ENCODE measurements at places on chromosomes 12 and 14.

GRCh38 chr12:93081810-93082165 is 152.7 kb upstream of the EEA1 start:
- DNase-seq = no peak

DNA sequence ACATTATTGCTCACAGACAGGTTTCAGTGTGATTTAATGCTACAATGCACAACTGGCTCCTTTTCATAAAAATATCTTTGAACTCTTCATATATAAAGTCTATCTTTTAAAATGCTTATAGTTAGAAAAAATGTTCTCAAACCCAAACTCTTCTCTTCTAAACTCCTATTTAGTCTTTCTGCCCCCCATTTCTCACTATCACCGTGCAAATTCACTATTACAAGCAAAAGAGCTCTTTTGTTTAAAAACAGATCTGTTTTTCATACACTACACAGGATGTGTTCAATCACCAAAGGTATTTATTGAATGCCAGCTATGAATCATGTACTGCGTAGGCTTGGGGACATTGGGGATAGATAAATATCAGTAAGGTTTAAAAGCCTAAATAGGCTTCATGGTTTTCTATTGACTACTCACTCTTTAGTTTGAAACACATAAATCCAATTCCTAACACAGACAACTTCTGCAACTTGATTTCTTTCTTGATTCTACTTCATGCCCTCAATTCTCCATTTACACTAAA is 692.3 kb downstream of the C12orf50 start:
- DNase-seq = no peak

GRCh38 chr12:122063694-122064024 is 14.9 kb upstream of the MLXIP start:
- DNase-seq = no peak

DNA sequence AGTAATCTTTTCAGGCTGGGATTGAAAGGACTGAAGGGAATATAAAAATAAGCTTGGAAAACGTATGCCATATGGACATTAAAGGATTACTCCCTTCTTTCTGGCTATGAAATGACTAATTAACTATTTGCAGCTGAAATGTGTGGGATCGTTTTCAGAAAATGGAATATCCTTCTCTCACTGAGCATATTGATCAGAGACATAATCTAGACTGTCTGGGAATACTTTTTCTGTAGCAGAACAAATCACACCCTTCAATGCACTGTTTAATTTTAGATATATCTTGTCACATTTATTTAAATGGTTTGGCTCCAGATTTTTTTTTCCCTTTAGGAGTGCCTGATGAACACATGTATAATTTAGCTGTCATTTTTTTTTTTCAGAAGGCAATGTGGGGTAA is 10.8 kb upstream of the ACTR10 start:
- no peak for DNase-seq

GRCh38 chr12:107564946-107565345 is 120.7 kb upstream of the PWP1 start:
- DNase-seq = no peak

GRCh38 chr14:105682956-105683570 is 156.7 kb downstream of the TMEM121 start:
- no peak for DNase-seq

DNA sequence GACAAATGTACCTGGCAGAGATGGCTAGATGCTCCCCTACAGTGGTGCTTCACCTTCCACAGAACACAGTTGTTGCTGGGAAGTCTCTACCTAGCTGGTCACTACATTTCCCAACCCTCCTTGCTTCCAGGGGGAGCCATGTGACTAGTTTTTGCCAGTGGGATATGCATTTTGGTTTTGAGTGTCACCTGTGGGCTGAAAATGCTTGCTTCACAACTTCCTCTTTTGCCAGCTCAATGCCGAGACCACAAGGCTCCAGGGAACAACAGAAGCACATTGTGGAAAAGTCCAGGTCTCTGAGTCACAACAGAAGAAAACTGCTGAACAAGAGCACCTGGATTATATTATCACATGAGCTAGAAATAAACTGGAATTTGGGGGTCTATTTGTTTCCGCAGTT is 48.5 kb upstream of the ARHGAP5 start:
- no peak for DNase-seq

- no peak for DNase-seq
These were observed 5.1 kb downstream of the ARHGDIB start for GRCh38 chr12:14956024-14956891.

DNA sequence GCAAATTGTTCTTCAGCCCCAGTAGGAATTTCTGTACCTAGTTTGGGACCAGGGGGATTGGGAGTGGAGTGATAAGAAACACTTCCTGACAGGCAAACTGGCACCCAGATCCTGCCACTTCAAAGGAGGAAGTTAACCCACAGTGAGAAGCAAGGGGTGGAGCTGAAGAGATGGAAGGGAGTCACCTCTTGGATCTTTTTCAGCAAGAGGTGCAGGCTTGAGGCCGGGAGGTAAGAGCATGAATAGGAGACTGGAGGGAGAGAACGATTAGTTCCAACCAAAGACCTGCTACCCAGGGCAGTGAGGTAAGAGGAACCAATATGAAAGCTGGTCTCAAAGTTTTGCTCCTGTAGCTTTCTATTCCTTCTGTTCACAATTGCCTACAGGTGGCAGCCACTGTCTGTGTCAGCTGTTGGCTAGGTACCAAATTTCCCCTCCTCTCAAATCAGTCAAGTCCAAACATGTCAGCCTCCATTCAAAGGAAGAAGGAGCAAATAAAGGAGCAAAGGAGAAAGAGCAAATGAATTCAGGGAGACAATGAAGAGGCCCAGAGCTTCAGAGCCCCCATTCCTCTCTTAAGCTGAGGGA is 14.9 kb upstream of the TAC3 start:
- DNase-seq = no peak

DNA sequence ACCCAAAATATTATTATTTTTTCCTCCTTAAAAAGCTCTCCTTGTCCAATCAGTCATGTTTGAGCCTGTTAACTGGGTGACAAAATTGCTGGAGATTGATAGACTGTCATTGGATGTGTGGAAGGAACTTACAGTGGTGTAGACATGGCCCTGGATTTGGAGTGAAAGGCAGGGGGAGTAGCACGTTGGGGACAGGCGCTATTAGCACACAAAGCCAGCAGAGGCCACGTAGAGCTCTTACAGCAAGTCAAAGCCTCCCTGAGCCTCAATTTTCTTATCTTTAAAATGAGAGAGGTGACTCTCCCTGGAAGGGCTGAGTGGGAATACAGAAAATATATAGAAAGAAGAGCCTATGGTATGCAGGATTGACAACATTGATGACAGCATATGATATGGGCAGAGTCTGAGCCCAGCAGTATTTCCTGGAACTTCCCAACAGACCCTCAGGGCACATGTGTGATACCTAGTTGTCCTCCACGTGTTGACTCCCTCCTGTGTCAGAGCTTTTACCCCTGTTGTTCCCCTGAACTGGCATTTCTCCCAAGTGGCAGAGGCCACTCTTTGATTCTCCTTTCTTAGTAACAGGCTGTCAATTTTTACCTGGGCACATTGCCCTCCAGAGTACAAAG is 504.9 kb downstream of the VRK1 start:
- DNase-seq = no peak

- DNase-seq = no peak
These were observed 51.2 kb upstream of the KCNH3 start for GRCh38 chr12:49487605-49488004.

DNA sequence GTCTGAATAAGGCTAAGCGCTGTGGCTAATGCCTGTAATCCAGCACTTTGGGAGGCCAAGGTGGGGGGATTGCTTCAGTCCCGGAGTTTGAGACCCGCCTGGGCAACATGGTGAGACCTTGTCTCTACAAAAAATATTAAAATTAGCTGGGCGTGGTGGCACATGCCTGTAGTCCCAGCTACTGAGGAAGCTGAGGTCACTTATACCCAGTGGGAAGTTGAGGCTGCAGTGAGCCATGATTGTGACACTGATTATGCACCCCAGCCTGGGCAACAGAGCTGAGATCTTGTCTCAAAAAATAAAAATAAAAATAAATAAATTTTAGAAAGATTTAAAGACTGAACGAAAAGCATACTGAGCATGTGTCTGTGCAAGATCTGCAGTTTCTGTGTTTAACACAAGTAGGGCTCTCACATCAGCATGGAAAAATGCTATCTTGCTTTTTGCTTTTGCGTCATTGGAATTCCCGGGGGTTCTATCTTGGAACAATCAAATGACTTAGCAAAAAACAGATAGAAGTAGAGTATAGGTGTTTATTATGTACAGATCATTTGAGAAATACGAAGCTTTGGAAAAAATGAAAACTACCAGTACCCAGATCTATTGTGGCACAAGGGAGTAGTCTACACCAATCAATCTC is 161.9 kb downstream of the CAPZA3 start:
- no peak for DNase-seq

DNA sequence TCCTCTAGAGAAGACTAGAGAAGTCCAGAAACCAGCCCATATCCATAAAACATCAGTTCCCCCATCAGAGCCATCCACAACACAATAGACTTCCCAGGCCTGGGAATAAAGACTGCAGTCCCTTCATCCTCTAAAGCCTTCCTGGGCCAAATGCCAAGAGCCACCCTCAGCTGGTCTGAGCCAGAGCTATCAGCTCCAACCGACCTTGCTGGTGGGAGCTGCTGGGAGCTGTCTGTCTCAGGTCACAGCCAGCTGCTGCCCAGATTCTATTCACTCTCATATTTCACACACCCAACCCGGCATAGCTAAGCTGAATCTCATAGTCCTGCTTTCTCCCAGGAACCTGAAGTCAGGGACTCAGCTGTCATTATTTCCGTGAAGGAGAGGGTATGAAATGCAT is 10.9 kb upstream of the TFCP2 start:
- no peak for DNase-seq

DNA sequence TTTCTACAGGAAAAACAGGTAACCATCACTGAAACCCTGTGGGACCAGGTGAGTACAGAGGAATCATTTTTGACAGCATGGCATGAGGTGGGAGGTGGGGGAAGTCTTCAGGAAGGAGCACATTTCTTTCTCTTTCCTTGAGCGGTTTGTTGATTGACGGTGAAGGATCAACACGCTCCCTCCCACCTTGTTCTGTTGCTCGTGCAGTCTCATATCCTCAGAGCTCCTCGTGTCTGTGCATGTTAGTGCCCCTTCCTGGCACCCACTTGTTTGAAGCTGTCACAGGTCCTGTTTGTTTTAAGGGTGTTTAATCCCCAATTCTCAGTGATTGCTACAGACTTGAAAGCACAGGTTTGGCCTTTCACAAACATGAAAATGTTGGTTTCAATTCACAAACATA is 4.4 kb downstream of the C12orf54 start:
- no peak for DNase-seq

DNA sequence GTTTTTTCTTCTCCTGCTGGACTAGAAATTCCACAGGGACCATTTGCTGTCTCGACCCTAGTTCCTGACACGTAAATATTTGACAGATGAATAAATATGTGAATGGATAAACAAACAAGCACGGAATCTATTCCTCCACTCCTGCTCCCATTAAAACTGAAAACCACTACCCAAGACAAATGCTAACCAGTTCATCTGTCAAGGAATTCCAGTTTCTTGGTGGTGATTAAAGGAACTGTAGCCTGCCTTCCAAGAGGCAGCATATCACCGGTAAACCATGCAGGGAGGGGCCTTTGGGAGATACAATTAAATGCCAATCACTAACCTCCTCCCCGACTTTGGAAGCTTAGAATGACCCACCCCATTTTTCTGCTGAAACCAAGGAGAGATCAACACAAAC is 95.4 kb downstream of the TTC7B start:
- DNase-seq = no peak

DNA sequence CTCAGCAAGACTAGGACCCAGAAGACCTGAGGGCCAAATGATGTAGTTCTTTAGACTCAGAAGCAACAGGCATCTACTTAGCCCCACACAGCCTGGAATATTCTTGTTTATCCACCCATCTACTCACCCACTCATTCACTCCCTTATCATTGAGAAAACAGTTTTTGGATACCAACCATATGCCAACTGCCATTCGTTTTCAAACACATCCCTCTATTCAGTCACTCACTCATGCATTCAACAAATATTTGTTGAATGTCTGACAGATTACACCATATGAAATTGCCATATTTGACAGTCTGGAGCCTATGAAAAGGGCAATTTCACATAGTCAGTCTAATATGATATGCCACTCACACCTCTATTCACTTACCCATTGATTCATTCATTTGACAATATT is 103.2 kb downstream of the NT5DC3 start:
- DNase-seq = no peak

DNA sequence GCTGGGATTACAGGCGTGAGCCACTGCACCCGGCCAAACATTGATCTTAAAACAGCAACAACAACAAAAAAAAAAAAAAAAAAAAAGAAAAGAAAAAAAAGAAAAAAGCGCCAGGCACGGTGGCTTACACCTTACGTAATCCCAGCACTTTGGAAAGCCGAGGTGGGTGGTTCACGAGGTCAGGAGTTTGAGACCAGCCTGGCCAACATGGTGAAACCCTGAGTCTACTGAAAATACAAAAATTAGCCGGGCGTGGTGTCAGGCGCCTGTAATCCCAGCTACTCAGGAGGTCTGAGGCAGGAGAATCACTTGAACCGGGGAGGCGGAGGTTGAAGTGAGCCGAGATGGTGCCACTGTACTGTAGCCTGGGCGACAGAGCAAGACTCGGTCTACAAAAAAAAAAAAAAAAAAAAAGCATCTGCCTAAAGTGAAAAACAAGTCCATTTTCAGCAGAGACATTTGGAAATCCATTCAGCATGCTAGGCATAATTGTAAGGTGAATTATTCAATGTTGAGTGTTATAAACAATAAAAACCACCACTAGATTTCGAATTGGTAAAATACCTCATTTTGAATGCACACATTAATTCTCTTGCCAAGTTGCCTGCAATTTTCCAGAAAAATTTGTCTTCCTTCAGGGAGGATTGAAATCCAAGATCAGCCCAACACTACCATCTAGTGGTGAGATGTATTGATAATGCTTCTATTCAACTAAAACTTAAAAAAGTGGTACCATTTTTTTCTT is 8.0 kb upstream of the CERS5 start:
- DNase-seq = peak; percentile 35

DNA sequence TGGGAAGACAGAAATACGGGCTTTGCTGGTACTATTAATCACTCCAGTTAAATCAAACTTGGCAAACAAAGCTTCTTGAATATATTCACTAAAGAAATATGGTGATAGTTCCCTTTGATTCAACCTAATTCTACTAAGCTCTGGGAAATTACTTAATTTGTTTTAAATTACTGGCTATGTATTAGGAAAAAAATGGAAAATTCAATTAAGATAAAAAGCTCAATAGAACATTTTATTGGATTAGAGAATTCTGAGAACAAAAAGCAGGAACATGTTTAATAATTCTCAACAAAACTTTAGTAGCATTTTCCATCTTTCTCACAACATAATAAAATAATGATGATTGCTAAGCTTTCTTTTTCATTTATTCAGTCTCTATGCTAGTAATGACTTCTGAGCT is 30.2 kb downstream of the BDKRB1 start:
- DNase-seq = no peak

DNA sequence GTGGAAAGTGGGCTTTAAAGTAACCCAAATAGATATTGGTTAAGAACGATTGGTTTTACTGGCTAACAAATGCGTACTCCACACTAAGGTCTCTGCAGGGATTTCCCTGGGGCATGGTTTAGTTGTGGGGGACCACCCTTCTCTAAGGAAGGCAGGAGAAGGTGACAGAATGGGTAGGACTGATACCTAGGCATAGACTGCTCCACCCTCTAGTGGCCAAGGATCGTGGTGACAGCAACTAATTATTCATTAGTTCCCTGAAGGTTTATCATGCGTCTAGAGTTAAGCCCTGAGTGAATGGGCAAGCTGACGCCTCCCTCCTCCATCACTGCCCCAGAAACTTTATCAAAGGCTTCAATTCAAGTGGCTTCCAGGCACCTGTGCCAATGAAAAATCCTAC is 9.1 kb downstream of the FAM181A start:
- no peak for DNase-seq

GRCh38 chr14:46322076-46322475 is 329.5 kb downstream of the RPL10L start:
- DNase-seq = no peak
